LHCN-M2 (cell line): ENCODE measurements at places on chromosomes 5 and 9. TPM values are rescaled to one million over a fixed set of nuclear protein-coding genes. Genes with fewer than 3 reads are reported as not detected.

The TMC1 gene
- total RNA-seq = not detected in 2 replicates

The EGR1 gene
- 4.1 and 7.2 TPM in 2 replicates for total RNA-seq

DNA sequence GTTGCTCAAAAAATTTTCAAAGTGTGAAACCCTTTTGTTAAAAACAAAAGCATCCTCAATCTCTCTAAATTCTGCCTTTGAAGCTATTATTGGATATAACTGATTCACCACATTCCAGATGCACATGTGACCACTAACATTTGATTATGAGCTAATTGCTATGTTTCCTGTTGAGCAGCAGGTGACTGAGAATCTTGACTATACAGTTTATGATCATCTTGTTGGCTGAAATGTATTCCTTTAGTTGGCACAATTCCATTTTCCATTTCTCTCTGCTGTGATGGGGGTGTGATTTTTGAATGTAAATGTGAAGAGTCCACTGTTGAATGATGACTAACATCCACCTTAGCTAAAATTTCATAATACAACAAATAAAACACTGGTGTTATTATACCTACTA, 10.7 kb downstream of the LYSMD3 start:
- peak; percentile 9 for DNase-seq

DNA sequence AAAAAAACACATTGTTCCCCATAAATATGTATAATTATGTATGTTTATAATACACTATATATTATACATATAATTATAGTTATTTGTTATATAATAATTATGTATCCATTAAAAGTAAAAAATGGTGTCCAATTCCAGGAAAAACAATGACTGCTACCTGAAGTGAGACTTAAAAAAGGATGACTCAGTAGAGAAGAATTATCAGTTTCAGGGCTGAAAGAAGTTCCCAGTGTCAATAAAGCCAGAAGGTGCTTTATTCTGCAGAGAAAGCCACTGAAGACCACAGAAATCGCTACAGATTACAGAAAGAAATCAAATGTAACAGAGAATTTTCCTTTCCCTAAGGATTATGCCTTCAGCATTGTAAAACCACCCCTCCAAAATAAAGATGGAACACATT, 50.9 kb downstream of the ANKRD31 start:
- DNase-seq = no peak

The NUTM2G gene
- not detected in 2 replicates for total RNA-seq

- DNase-seq = no peak
Observed at GRCh38 chr5:27242258-27242626, 203.9 kb upstream of the CDH9 start.

The LPAR1 gene
- total RNA-seq = 47.5 and 56.8 TPM in 2 replicates

GRCh38 chr5:169148138-169148740, 152.7 kb downstream of the SLIT3 start:
- DNase-seq = no peak

The MYO10 gene
- 21.5 and 29.8 TPM in 2 replicates for total RNA-seq

DNA sequence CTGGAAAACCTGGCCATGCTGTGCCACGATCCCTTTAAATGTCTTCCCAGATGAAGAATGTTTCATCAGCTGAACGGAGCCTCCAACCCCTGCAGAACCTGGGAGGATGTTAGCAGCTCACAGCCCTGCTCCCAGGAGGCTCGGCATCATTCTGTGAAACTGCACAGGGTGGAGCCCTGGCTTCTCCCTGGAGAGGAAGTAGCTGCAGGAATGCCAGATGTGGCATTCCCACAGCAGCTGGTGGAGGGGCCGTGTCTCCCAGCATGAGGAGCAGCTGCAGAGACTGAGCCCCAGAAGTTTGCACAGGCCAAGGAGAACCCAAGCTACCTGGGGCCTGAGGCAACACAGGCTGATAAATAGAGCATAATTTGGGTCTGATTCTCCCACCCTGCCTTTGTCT, 165.8 kb upstream of the MAP3K1 start:
- DNase-seq = peak; percentile 6

- DNase-seq = no peak
Observed at GRCh38 chr9:133664173-133665050, 28.2 kb downstream of the DBH start.

- DNase-seq = no peak
Observed at GRCh38 chr5:140365282-140365681, 5.3 kb downstream of the SLC4A9 start.

GRCh38 chr5:32170303-32171151, 3.6 kb downstream of the GOLPH3 start:
- no peak for DNase-seq

The GPX3 gene
- total RNA-seq = 1.0 and 7.3 TPM in 2 replicates

The IL33 gene
- total RNA-seq = 0.11 and 0.13 TPM in 2 replicates

- DNase-seq = peak; percentile 73
Observed at GRCh38 chr5:57302164-57302563, 128.3 kb downstream of the GPBP1 start.

- DNase-seq = no peak
Observed at GRCh38 chr9:130500340-130501180, 55.8 kb downstream of the ASS1 start.

GRCh38 chr9:33185858-33186257, 18.7 kb upstream of the B4GALT1 start:
- no peak for DNase-seq

The PROB1 gene
- total RNA-seq = 6.0 and 6.2 TPM in 2 replicates

DNA sequence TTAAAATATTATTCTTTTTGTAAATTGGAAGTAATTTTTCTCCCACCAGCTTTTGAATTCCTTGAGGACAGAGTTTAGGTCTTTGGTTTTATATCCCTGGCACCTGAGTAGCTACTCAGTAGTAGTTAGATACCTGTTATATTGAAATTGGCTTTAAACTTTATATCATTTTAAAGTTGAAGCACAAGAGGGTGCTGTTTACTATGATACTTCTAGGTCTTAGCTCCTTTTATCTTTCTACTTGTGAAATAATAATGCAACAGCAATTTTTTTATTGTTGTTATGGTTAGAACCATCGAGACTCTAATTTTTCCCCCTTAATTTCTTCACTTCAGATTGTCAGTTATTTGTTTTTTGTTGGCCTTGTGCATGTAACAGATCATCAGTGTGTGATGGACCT, 46.3 kb downstream of the AP3S1 start:
- peak; percentile 29 for DNase-seq

DNA sequence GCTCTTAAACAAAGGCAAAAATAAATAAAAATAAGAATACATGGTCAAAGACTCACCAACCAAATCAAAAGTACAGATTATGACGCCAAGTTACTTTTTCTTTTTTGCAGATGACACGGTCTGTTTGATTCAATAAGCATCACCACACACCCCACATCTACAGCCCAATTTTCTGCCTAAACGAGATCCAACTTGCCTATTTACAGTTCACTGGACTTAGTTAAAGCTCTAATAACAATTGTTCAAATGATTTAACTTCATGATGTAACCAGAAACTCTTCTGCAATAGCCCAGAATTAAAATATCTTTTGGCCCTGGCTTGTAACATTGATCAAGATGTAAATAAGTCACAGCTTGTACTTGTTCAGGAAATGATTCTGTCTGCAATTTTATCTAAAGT, 590.3 kb upstream of the C9orf72 start:
- DNase-seq = no peak

The PTGDS gene
- total RNA-seq = 2.0 TPM in 1 of 2 replicates, not detected in the other

DNA sequence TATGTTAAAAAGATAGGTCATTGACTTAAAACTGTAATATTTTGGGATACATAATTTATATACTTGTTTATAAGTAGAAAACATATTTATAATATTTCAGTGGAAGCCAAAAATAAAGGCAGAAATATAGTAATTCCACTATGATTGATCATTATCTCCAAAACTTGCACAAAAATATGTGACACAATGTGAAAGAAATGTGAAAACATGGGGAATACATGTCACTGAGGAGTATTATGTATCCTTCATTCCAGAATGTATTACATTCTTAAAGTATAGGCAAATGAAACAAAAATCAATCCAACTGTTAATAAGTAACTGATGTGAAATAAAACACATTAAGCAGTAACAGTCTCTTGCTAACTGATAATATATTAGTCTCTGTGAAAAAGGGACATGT, 236.7 kb downstream of the CDH18 start:
- DNase-seq = no peak

- peak; percentile 94 for DNase-seq
Observed at GRCh38 chr9:130138171-130138653, 34.0 kb upstream of the NCS1 start.

The AIF1L gene
- total RNA-seq = 0.06 TPM in 1 of 2 replicates, not detected in the other

The TSPAN17 gene
- 49.7 and 50.8 TPM in 2 replicates for total RNA-seq

DNA sequence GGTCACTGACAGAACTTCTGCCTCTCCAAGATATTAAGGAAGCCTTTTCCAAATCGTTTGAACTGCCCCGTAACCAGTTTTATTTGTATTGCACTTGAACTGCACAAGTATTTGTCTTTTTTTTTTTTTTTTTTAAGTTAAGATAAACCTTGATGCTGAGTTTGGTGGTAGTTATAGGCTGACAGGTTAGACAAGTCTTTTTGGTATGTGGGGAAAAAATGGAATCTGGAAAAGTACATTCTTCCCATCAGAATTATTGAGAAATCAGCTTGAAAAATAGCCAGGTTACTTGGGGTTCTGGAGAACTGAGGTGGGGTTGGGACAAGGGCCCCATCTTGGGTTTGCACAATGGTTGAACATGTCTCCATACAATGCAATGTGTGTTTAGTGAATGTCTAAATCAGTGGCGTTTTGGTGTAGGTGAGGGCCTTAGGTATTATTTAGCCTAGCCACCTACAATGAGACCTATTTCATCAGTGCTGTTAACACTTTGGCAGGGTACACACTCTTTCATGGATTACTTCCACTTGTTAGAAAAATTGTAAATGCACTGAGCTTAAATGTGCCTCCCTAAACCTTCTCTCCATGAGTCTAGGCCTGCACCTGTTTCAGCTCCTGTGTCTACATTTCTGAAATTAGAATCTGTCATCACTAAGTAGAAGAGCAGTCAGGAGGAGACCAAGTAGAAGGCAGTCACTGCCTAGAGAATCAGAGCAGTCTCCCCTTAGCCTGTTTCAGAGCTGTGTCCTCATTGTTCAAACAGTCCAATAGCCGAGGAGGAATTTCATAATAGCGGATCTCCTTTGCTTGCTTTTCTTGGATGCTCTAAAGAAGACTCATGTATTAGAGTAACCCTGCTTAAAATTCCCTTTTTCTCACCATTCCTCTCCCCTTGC, 140.0 kb upstream of the HMHB1 start:
- DNase-seq = no peak

DNA sequence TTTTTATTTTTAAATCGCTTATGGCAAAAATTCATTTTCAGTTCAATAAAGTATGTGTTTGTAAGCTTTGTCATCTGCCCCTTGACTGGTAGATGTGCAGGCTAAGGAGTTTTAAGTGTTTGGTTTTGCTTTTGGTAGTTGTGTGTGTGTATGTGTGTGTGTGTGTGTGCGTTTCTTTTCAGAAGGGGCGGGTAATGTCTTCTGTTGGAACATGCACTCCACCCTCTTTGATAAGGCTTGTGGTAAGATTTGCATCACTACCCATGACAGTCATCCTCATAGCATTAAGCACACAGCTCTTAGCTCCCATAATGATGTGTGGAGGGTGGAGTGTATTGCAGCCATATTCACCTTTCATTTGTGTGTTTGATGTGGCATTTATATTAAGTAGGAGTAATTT, 92.1 kb upstream of the FSD1L start:
- peak; percentile 19 for DNase-seq

- DNase-seq = no peak
Observed at GRCh38 chr5:115531787-115532367, 12.7 kb downstream of the FEM1C start.

The PCDHGA5 gene
- 0.98 and 1.5 TPM in 2 replicates for total RNA-seq
